CD4-positive, alpha-beta T cell treated with Interleukin-21 for 1 hour (primary cell): ENCODE measurements at places on chromosomes 11 and 22.

DNA sequence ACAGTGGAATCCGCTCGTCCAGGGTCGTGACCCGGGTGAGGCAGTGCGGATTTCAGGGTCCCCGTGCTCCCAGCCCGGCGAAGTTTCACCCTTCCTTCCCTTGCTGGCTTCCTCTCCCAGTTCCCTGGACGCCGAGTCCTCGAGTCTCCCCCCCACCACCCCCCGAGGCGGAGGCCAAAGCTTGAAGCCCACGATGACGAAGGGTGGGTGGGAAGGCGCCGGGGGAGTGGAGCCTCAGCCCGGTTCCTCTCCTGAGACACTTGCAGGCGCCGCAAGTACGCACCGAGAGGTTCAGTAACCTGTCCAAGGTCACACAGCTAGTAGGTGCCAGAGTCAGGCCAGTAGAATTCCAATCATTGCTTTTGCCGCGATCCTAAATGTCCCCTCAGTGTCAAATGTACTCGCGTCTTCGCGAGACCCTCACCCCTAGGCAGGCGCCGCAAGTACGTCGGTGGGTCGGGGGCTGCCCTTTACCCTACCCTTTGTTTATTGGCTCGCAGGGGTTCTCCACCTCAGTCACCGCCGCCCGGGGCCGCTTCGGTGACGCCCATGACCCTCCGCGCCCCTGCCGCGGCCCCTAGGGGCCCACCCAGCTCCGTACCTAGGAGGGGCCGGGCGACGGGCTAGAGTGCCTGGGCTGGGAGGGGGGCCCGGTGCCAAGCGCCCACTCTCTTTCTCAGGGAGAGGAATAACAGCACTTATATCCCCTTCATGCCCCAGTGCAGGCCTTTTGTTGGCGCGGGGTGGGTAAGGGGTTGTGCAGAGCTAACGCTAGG, 5.7 kb upstream of the CHRM1 start:
- DNase-seq = no peak

- DNase-seq = no peak
Observed at GRCh38 chr11:3165916-3166267, 782 bp upstream of the OSBPL5 start.

GRCh38 chr22:46866591-46866990, 104.1 kb downstream of the TBC1D22A start:
- no peak for DNase-seq

DNA sequence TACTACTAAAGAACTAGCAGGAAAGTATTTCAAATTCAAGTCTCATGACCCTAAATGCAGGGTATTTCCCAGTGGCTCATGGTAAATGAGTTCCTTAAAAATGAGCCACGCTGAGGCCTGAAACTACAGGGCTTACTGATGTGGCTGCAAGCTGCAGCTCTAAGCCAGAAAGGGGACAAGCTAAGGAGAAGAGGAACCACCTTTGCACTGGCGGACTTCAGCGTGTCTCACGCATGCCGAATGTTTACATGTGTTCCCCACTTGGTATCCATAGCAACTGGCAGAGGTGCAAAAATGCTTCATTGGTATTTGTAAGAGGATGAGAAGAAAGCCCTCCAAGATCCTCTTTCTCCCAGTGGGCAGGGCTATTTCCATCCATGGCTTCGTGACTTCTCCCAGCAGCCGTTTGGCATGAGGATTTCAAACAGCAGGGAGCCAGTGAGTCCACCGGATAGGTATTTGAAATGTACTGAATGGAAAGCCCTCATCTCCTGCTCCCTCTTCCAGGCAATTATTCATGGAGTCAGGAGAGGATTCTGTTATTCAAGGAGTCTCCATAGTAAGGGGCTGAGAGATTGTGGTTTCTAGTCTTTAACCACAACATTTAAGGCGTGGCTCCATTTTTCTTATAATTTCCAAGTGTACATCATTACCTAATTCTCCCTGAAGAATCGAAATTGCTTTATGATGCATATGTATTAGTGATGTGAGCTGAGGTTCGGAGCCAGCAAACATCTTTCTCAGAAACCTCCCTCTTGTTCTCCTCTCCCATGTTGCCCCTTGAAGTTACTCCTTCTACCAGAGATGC, 55.3 kb upstream of the CD44 start:
- peak; percentile 86 for DNase-seq

- peak; percentile 72 for DNase-seq
Observed at GRCh38 chr11:122843281-122844141, 5.2 kb downstream of the CRTAM start.

DNA sequence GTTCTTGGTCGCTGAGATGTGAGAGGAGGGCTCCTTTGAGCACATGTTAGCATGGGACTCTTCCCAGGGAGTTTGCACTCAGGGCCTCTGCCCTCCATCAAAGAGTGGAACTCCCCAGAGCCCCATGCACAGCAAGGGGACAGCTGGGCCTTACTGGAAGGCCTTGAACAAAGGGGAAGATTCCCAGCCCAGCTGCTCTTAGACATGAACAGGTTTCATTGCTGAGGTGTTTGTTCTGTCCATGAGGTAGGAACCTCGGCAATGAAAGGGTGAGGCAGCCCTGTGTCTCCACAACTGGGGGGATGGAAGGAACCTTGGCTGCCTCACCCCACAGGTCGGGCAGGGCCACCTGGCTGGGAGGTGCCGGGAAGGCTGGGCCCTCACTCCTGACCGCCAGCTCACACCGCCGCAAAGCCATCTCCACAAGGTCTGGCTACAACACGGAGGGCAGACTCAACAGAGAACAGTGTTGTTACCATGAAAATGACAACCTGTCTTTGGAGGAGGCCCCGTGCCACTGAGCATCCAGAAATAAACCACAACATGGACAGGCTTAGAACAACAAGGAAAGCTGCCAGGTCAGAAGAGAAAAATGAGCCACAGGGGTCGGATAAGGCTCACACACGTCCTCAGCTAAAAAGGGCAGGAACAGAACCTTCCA, 3.2 kb downstream of the DERL3 start:
- no peak for DNase-seq

GRCh38 chr11:57647372-57647771, 2.3 kb downstream of the YPEL4 start:
- DNase-seq = no peak

- DNase-seq = no peak
Observed at GRCh38 chr11:29309992-29310391, 706.8 kb downstream of the KCNA4 start.

DNA sequence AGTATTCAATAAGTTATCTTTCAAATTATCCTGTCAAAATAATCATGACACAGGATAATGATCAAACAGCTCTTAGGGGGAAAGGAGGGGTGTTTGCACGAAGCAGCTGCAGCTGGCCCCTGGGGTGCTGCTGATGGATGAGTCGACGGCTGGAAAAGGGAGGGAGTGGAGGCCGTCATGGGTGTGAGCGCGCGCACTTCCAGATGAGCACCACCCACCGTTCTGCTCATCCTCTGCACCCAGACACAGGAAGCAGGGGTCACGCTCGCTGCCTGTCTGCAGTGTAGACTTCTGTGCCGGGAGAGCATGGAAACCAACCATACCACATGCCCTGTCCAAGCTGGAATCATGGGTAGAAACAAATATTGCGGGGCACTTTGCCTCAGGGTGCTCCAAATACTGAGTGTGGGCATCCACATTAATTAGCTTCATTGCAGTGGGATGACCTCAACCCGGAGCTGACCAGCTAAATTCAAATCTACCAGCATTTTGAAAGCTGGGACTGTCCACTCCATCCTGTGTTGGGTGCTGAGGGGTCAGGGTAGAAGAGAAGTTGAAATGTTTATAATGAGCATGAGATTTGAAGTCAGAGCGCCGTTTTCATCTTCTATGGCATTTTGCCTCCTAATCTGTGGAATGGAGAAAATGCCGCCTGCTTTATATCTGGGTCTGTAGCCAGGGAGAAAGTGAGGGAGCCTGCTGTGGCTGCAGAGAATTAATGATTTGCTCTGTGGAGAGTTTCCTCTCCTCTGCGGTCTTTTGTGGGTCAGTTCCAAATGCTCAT, 802.4 kb downstream of the TBC1D22A start:
- no peak for DNase-seq

- no peak for DNase-seq
Observed at GRCh38 chr22:27725661-27726060, 75.9 kb downstream of the MN1 start.

DNA sequence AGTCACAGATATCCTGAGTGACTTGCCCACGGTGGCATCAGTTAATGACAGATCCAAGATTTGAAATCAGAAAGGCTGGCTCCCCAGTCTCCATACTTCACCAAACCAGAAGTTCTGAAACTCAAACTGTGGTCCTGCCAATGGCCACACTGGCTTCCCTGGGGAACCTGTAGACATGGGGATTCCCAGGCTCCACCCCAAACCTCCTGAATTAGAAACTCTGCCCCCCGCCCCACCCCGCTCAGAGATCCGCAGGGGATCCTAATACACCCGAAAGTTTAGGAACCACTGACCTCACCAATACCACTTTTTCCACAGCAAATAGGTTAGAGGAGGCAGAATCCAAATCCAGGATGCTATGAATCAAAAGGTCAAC, 15.3 kb downstream of the RTN4RL2 start:
- no peak for DNase-seq

DNA sequence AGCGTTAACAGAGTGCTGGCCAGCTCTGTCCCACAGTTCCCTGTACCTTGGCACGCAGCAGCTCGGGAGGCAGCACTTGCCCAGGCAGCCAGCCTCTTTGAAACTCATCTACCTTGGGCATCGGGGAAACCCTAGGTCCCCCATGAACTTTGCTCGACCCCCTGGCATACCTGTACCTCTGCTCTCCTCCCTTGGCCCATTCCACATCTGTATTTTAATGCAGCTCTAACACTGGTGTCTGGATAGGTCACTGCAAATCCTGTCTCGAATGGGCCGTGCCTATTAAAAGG, 304.1 kb downstream of the TBC1D22A start:
- DNase-seq = no peak
